ENCODE measurements at places on chromosomes 16 and 17. TPM values are rescaled to one million over a fixed set of nuclear protein-coding genes. Genes with fewer than 3 reads are reported as not detected.

DNA sequence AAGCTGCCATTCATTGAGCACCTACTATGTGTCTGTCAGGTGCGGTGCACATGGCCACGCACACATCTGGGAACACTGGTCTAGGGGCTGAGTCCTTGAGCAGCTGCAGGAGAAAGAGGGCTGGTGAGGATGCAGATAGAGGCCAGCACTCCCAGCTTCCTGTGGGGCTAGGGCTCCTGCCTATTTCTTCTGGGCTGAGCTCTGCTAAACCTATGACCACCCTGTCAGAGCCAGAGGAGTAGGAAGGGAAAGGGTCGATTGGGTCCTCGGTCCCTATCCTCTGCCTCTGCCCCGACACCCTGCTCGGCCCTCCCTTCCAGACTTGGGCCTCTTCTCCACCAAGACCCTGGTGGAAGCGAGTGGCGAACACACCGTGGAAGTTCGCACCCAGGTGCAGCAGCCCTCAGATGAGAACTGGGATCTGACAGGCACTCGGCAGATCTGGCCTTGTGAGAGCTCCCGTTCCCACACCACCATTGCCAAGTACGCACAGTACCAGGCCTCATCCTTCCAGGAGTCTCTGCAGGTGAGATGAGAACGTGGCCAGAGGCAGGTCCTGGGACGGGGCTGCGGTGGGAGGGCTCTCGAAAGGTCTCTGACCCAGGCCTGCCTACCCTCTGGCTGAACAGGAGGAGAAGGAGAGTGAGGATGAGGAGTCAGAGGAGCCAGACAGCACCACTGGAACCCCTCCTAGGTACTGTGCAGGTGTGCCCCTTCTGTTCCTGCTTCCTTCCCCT is 4.0 kb upstream of the TMEM88 start:
- DNase-seq = no peak
- peaks cover 14% of the 10 kb centered on the region for H3K4me1 ChIP-seq

The KRTAP4-1 gene
- total RNA-seq = not detected

- peak overlapping the region; percentile 99 for H3K4me3 ChIP-seq
- no peaks in the 10 kb centered on the region for H3K36me3 ChIP-seq
- DNase-seq = no peak
- H3K27ac ChIP-seq = peak overlapping the region; percentile 100
- H3K4me1 ChIP-seq = peaks cover 31% of the 10 kb centered on the region
Observed at GRCh38 chr17:2398182-2398581, 2.7 kb downstream of the MNT start.

DNA sequence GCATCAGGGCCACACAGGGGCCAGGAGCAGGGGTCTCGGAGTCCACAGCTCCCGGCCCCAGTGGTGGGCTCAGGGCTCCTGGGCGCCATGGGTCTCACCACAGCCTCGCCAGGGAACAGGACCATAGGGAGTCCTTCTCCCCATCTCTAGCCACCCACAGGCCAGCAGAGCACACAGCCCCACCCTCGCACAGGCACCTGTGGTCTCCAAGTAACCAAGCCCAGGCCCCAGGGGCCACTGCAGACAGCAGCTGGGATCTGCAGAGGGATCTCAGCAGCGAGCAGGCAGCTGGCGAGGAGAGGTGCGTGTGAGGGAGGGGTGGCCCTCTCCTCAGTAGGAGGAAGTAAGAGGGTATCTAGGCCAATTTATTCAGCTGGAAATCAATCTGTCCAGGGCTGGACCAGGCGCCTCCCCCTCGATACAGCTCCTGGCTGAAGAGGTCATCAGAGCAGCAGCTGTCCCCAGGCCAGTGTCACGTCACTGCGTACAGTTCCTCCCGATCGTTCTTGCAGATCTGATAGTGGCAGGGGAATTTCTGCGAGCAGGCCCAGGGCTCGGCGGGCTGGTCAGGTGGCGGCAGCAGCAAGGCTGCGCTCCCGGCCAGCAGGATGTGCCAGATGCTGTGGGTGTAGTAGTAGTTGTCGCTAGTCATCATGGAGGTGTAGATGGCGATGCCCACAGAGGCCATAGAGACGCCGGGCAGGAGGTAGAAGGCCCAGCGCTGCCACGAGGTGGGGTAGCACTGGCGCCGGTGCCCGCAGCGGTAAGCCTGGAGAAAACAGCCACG is 1.4 kb upstream of the MRPL28 start:
- peaks cover 7% of the 10 kb centered on the region for H3K4me1 ChIP-seq
- peak overlapping the region; percentile 53 for H3K27ac ChIP-seq
- H3K27me3 ChIP-seq = no peaks in the 10 kb centered on the region
- DNase-seq = no peak
- peaks cover 3% of the 10 kb centered on the region for H3K36me3 ChIP-seq
- no peak overlapping the region for H3K4me3 ChIP-seq

GRCh38 chr16:4976079-4976478 is 17.9 kb downstream of the SEC14L5 start:
- no peaks in the 10 kb centered on the region for H3K36me3 ChIP-seq
- no peak overlapping the region for H3K4me3 ChIP-seq
- H3K27ac ChIP-seq = no peak overlapping the region
- H3K27me3 ChIP-seq = peaks cover 13% of the 10 kb centered on the region
- no peaks in the 10 kb centered on the region for H3K4me1 ChIP-seq

- no peak overlapping the region for H3K27ac ChIP-seq
- H3K4me1 ChIP-seq = peaks cover 21% of the 10 kb centered on the region
- no peaks in the 10 kb centered on the region for H3K27me3 ChIP-seq
- peaks cover 9% of the 10 kb centered on the region for H3K36me3 ChIP-seq
Observed at GRCh38 chr17:17866425-17866824, 29.6 kb upstream of the SREBF1 start.

DNA sequence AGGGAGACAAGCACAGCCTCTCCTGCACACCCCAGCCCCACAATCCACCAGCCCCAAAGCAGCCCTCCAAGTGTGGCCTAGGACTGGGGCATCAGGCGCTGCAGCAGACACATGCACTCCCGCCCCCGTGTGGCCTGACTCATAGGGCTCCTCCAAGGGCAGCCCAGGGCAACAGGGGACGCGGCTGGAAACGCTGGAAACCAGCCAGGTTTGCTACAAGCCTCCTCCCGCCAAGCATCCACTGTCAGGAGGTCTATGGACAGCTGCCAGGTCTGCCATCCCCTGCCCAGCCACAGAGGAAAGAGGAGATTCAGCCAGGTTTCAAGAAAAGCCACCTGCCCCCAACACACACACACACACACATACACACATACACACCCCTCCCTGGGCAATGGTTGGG is 25.8 kb downstream of the SRCIN1 start:
- no peak overlapping the region for H3K4me3 ChIP-seq
- no peak for DNase-seq

The SOX15 gene
- total RNA-seq = 4.0 TPM

DNA sequence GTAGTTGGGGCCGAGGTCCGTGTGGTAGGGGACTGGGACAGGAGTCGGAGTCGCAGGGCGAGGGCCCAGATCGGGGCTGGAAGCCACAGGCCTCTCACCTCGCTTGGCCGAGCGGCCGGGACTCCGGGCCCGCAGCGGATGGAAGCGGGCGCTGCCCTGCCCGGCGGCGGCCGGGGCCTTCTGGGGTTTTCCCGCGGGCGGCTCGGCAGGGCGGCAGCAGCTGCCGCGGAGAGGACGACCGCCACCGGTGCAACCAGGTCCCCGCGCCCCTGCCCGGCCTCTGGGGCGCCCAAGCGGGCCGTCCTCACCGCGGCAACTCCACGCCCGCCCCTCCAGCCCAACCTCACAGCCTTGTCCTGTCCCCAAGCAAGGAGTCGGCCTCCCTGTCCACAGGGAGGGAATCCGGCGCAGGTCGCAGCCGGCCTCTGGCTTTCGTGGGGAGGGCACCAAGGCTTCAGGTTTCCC is 15.6 kb upstream of the UTP6 start:
- H3K27ac ChIP-seq = no peak overlapping the region
- H3K4me3 ChIP-seq = no peak overlapping the region
- H3K27me3 ChIP-seq = no peaks in the 10 kb centered on the region
- no peak for DNase-seq
- H3K4me1 ChIP-seq = no peaks in the 10 kb centered on the region
- H3K36me3 ChIP-seq = no peaks in the 10 kb centered on the region
